RPMI7951 (cell line): ENCODE measurements at places on chromosomes 2 and 18. TPM values are rescaled to one million over a fixed set of nuclear protein-coding genes. Genes with fewer than 3 reads are reported as not detected.

Gene RAMP1
- total RNA-seq, result 6.2 and 18.6 TPM in 2 replicates

Gene STARD6
- 0.84 and 0.88 TPM in 2 replicates for total RNA-seq

Gene UGT1A5
- total RNA-seq, result not detected in 2 replicates

GRCh38 chr2:147553775-147554271 lies 291.0 kb upstream of the ACVR2A start:
- no peak for DNase-seq

DNA sequence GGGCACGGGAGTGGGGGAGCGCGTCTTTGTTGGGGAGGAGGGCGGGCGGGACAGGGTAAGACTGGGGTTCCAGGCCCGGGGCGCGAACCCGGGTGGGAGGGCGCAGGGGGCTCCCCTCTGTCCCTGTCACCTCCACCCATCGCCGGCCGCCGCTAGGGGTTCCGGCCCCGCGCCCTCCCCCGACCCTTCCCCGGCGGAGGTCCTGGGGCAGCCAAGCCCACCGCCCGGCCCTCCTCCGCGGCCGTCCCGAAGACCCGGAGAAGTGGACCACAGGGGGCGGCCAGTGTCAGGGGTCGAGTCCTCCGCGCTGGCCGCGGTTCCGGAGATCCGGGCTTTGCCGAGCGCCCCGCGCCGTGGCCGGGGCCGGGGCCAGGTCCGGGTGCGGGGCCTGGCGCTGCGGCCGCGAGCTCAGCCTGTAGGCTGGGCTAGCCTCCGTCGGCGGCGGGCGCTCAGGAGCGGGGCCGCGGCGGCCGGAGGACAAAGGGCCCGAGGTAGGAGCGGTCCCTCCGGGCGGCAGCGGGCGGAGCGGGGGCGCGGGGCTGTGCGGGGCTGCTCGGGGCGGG lies 16.6 kb upstream of the E2F6 start:
- DNase-seq, result no peak

DNA sequence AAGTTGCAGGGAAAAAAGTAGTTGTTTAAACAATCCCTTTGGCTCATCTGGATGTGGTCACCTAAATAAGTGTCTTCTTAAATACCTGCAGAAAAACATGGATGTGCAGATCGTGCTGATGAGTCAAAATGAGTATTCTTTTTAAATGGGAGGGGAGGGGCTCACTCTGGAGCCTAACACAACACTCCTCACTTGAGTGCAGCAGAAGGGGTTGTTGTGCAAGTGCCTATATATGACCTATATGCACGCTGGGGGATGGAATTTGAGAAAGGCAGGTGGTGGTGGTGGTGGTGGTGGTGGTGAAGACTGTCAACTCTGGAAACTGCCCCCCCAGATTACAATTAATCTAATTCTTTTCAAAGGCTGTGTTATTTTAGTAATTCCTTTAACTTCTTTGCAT lies 77.9 kb upstream of the FAM124B start:
- no peak for DNase-seq

GRCh38 chr2:233130024-233130423 lies 69.9 kb downstream of the INPP5D start:
- no peak for DNase-seq
